ENCODE measurements at places on chromosomes 2 and 18.

DNA sequence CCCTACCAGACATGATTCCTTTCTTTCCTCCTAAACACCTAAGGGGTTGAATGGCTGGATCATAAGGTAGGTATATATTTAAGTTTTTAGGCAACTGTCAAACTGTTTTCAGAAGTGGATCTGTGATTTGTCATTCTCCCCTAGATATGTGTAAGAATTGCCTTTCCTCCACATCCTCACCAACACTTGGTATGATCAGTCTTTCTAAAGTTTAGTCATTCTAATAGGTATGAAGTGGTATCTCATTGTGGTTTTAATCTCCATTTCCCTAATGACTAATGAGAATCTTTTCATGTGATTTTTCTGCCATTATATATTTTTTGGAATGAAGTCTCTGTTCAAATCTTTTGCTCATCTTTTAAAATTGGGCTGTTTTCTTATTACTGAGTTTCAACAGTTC lies 122.1 kb downstream of the TFCP2L1 start:
- no peak for DNase-seq

DNA sequence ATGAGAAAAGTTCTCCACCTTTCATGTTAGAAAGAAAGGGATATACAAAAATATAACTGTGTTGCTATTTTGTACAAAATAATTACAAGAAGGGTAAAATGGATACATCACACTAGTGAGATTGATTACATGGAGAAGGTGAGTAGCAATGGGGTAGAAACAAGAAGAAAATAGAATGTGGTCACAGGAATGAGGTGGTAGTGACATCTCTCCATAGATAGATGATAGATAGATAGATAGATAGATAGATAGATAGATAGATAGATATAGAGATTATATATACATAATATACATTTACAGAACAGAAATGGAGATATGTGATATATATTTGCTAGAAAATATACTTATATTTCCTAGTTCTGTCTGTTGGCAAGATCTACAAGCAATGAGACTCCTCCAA lies 95.3 kb upstream of the RGPD4 start:
- no peak for DNase-seq

DNA sequence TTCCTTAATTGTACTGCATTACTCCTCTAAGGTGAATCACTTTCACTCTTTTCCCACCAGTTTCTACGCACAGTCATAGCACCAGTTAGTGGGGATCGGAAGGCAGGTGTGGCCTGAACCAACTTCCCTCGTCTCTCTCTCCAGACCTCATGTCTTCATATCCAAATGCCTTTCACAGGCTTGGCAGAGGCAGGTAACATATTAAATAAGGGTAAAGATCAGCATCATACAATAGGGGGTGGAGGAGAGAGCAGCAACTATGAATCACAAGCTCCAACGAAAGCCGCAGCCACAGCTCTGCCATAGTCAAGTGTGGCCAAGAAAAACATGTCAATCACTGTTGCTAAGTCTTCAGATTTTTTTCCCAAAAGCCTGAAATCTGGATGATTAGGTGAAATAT lies 40.3 kb downstream of the AP1S3 start:
- DNase-seq = no peak

- no peak for DNase-seq
Observed at GRCh38 chr2:225073198-225073597, 30.9 kb upstream of the DOCK10 start.

GRCh38 chr2:153005071-153005730 lies 286.8 kb downstream of the ARL6IP6 start:
- DNase-seq = no peak

DNA sequence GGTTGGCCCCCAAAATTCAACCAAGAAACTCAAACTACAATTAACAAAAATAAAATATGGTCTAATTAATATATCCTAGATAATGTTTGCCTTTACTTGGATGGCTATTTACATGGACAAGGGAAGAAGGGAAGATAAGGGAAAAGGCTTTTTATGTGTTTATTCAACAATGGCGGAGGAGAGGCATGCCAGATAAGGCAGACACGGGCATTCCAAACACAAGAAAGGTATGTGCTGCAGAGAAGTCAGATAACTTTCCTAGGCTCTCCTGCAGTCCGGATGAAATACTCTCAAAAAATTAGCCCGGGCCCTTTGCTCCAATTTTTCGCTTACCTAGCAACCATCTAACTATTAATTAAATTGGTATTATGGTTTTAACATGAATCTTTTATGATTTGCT lies 5.1 kb upstream of the TTR start:
- DNase-seq = no peak

DNA sequence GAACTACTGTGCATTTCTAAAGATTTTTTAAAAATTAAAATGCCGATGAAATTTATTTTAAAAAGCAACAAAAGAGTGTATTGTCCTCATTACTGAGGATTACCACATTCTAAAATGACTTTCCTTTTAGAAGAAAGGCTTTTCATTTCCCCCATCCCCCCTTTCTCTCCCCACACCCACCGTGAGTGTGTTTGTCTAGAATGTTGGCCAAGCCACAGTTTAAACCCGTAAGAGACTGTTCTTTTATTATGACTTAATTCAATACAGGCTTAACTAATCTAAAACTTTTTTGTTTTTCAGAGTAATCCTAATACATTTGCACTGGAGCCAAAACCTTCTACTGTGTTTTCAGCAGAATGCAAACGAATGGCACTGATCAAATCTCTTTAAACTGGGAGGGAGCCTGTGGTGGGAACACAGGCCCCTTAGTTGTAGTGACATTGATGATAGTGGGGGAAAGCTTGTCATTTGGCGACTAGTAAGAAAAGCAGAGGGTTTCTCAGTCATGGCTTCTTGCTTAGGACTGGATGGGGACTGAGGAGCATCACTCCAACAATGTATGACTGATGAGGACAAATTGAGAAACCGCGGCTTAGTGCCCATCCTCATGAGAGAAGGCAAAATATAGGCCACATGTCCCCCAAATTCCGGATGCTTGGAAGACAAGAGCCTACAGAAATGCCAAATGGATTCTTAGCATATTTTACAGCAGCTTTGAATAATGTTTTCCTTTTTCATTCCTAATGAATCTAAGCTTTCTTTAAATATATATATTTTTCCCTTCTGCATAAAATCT lies 154.0 kb upstream of the SMIM21 start:
- no peak for DNase-seq

- DNase-seq = no peak
Observed at GRCh38 chr2:128196471-128196931, 105.5 kb downstream of the UGGT1 start.

DNA sequence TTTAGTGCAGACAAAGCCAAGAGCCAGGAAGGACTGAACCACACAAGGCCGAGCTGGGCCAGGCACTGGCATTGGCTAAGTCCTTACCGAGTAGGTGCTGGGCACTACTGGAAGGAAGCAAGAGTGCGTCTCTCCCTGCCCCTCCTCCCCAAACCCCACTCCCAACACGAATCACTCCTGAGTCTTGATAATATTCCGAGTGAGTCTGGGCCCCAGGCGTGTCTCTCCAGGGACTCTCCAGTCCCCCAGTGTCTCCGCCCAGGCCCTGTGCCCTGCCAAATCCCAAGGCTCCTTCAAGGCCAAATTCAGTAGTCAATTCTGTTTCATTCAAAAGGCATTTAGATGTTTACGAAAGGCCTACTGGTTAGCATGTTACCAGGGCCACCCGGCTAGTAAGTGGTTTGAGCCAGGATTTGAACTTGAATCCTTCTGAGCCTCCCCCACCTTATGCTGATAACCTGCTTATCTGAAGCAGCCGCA lies 82.8 kb downstream of the GLI2 start:
- DNase-seq = peak; percentile 88

DNA sequence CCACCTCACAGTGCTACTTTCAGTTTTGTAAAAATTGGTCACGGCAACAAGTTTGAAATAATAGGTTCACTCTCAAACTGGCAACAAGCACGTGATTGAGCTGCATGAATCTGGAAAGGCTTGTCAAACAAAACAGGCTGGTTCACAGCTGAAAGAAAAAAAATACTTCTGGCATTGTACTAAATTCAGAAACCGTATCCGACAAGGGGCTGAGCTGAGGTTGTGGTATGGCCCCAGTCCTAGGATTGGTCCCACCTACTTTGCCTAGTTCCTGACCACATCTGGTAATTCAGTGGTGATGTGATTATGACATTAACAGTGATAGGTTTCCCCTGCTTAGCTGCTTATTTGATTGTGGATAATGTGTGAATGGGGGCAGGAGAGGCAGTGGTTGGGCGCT lies 326.5 kb upstream of the THUMPD2 start:
- no peak for DNase-seq

DNA sequence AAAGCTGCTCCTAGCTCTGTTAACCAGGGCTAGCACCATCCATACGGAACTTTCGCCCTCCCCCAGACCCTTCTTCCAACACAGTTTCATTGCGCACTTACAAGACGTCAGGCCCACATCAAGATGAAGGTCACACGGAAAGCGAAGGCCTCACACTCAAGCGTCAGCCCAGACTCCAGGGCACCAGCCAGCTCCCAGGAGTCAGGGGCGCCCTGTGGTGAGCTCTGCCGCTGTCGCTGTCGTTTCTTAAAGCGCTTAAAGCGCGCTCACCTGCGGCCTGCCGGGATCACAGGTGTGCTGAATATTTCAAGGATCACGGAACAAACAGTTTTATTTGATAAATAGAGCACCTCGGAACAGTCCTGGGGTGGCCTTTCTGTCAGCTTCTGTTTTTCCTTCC lies 163.1 kb downstream of the CDH20 start:
- DNase-seq = no peak

DNA sequence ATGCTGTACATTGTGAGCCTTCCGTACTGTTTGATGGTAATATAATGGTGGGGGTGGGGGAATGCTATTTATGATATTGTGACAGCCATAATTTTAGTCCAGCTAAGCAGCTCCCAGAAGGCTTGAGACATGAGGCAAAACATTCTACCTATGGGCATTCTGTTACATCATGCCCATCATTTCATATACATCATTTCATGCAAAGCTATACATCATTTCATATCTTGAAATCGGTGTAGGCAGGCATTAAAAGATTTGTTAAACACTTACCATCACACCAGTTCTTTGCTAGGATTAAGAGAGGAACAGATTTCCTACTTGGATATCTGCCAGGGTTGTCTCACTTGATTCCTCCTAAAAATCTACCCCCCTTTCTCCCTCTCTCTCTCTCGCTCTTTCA lies 84.5 kb downstream of the COL5A2 start:
- DNase-seq = no peak

DNA sequence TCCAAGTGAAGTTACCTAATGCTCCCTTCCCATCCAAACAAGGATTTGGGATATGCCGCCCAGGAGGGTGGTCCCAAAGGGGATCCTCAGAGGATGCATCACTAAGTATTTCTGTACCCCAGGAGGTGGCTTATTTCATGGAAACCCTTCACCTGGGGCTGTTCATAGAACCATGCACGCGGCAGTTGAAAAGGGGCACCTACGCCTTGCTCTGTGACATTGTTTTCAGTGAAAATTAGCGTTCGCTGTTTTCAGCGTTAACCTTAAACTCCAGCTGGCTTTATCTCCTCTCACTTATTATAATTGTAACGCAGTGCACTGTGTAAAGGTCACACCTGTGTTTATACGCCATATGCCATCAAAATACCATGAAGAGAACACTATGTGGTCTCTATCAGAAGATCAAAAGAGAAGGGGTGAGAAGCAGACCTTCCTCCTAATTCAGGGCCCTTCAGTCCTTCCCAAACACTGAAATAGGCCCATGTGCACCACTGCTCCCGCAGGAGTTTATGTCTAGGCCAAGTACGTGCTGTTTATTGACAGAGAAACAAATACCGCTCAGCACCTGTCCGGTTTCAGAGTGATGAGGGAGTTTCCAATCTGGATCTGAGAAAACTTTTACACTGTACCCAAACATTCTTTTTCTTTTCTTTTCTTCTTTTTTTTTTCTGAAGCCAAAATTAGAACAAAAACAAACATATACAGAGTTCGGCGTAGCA lies 162.1 kb downstream of the BCL2 start:
- DNase-seq = no peak

- no peak for DNase-seq
Observed at GRCh38 chr2:10932345-10933151, 20.8 kb downstream of the KCNF1 start.

GRCh38 chr2:163692081-163692480 lies 43.7 kb downstream of the FIGN start:
- no peak for DNase-seq

DNA sequence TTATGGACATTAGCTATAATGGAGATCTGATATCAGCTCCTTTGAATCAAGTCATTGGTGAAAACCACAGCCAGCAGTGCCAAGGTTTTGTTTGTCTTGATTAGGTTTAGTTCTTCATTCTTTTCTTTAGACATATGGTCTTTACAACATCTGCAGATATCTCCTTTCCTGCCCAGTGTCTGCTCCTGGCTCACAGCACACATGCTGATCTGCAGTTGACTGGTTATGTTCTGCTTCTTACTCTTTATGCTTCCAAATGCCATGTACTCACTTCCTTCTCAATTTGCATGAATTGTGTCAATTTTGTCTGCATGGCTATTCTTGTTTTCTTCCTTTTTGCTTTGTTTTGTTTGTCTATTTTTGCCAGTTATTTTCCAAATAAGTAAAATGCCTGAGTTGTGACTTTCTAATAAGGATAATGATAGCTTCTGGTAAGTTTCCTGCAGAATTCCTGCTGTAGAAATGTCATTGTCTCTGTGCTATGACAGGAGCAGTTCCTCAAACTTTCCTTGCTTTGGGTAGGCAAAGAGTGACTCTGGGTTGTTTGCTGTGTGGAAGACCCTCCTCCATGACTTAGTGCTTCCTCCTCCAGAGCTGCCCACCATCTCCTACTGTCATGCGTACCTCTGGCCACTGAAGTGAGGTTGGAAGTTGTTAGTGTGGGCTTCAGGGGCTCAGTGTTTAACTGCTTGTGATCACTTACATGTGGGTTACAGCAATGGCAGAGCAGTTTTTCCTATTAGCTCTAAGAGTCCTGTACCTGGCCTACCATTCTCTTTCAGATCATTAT lies 8.2 kb downstream of the ARHGAP25 start:
- no peak for DNase-seq

- no peak for DNase-seq
Observed at GRCh38 chr2:222965555-222965954, 86.4 kb upstream of the KCNE4 start.

DNA sequence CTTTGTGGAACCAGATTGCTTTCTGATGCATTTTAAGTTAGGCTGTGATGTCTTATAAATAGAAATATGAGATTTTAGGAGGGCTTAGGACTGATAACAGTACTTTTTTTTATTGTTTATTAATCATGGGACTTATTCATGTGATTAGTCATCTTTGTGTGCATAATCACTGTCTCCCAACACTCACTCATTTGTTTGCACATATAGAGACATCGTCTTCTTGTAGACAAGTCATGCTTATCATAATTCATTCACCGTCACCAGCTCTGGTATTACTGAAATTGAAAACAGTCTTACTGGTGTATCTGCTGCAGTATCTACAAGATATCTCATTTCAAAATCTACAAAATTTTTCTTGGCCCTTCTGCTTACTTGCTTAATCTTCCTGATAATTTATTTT lies 45.8 kb downstream of the WDR7 start:
- DNase-seq = no peak

DNA sequence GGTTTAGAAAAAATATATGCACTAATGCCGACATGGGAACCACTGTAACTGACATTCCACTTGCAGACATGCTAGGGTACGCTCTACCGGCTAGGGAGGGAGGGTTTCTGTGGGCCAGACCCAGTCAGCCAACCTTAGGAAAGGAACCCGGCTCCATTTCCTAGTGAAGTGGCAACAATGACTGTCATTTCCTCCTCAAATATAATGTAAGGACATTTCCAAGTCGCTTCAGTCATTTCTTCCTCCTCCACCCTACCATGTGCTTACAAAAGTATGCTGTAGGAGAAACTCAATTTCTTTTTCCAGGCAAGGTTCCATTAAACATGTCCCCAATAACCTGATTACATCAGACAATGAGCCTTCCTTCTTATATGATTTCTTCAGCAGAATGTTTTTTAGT lies 64.3 kb upstream of the PSMD14 start:
- no peak for DNase-seq

Measured in coronary artery (tissue), 2 donors.